Stimulated activated memory B cell treated with anti-CD40 and anti-IgM and Interleukin-4, amounts not matched to agents 10 μg/mL and 1 μg/mL and 100 μg/mL, for 72 hours (primary cell): ENCODE measurements at places on chromosomes 7 and 10.

- no peak for ATAC-seq
Observed at GRCh38 chr7:132537456-132538145, 38.7 kb downstream of the PLXNA4 start.

DNA sequence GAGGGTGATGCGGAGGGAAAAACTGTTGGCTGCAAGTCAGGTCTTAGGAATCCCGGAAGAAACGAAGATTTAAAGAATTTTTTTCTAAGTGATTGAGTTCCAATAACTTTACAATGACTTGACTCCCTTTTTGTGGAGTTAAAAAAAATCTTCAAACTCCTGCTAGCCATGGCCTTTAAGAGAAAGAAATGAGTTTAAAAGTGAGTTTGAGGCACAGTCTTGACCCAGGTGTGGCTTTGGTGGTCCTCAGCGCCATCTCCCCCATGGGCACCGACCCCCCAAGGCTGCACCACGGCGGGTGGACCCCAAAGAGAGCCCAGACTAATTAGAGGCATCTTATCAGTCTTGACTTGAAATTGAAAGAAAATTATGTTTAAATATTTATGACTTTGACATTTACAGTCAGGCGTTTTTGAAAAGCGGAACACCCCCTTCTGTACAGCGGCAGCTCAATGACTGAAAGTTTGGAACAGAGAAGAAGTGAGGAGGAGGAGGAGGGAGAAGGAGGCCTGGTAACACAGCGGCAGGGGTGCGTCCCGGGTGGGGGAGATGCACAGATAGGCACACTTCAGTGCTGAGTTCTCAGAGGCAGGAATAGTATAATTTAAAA is 349.6 kb downstream of the DNAJB6 start:
- ATAC-seq, result no peak

GRCh38 chr10:21413680-21414079 is 111.8 kb downstream of the SKIDA1 start:
- no peak for ATAC-seq

DNA sequence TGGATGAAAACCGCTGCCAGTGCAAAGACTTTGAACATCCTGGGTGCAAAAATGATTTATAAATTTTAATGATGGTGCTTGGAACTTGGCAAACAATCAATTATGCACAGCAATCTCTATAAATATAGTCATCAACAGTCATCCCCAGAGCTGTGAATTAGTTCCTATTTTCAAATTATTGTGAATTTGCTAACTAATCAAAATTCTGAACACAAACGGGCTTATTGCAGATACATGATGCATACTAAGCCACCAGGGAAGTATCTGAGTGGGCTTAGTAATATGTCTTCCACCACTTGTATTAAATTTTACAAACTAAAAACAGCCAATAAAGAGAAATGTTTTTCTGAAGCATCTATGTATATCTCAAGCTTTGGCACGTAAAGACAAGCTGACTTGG is 165.2 kb downstream of the CALCR start:
- no peak for ATAC-seq

GRCh38 chr7:150778014-150778737 is 22.0 kb downstream of the TMEM176B start:
- no peak for ATAC-seq

GRCh38 chr10:84493951-84494848 is 165.8 kb downstream of the CCSER2 start:
- no peak for ATAC-seq

GRCh38 chr10:19169041-19169440 is 120.4 kb downstream of the MALRD1 start:
- no peak for ATAC-seq

DNA sequence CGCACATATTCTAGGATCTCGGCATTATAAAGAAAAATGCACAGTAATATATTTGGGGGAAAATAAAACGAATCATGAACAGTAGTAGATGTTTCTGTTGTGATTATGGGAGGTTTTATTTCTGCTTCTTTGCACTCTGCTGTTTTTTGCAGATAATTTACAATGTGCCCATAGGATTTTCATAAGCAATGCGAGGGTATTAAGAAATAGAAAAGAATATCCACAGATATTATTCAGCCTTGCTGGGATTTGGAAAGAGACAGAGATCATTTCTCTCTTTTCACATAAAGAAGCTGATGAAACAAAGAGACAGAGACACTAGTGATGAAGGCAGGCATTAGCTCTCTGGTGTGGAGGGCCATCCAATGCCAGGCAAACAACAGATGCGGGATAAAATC is 158.6 kb downstream of the KCNMA1 start:
- ATAC-seq, result no peak

DNA sequence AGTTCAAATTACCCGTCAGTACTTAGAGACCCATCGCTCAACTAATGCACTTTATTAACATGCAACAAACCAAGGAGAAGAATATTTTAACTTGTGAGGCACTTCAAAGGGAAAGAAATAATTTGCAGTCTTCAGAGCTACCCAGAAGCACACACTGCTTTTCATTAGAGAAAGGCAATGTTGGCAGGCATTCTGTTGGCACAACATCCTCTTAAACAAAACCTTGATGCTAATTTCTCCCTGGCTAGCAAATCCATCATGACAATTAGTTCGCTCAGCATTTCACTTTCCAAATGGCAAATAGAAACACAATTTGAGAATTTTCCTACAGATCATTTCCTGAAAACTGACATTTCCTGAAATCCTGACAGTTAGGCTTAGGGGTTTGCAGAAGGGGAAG is 155.6 kb upstream of the FAM13C start:
- ATAC-seq, result no peak

GRCh38 chr10:32112055-32112454 is 55.8 kb upstream of the KIF5B start:
- ATAC-seq, result no peak

- ATAC-seq, result no peak
Observed at GRCh38 chr7:96479015-96479645, 157.2 kb upstream of the SLC25A13 start.

DNA sequence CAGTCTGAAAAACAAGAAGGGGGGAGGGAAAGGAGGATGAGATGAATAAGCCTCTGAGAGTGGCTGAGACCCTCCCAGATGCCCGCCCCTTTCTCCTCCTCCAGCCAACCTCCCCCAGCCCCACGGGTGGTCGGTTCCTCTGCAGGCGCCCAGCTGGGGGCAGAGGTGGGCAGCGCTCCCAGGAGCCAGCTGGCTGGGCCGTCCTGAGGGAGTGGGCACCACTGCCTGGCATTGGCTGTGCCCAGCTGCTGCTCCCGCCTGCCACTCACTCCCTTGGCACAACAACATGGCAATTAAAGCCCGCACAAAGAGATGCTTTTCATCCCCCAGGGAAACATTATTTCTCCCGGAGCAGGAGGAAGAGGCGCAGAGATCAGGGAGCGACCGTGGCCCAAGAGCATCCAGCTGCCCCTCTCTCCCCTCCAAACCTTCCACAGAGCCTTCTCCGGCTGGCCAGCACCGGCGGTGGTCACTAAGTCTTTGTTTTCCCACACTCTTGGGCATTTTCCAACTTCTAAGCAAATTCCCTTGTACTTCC is 107.2 kb downstream of the SPDYE5 start:
- ATAC-seq, result no peak

DNA sequence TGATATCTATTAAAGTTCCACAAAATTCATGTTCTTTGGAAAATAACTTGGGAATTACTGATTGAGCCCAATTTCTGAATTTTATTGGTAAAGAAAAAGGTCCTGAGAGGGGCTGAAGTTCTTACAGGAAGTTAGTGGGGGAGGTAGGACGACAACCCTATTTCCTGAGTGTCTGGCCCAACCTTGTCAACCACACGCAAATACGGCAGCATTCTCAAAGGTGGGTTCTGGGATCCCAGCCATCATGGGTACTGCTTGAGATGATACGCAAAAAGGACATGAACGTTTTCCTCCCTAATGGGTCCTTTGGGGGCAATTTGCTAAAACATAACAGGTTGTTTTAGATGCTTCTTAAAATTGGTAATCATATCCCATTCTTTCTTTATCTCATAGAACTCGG is 2.7 kb upstream of the PDCD4 start:
- no peak for ATAC-seq

DNA sequence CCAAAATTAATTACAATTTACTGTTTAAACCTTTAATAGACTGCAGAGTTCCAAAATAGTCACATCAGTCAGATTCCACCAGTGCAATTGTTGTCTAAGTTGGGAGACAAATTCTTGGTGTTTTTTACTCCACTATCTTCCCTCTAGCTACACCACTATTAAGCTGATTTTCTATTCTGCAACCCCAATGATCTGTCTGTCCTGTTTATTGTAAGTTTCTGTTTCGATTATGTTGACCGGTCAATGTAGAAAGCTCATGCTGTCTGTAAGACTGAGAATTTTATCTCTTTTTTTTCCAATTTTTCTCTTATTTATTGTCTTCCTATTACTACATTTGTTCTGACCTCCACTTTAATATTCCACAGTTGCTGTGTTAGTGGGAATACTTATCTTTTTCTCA is 557.5 kb downstream of the SH2D4B start:
- no peak for ATAC-seq

DNA sequence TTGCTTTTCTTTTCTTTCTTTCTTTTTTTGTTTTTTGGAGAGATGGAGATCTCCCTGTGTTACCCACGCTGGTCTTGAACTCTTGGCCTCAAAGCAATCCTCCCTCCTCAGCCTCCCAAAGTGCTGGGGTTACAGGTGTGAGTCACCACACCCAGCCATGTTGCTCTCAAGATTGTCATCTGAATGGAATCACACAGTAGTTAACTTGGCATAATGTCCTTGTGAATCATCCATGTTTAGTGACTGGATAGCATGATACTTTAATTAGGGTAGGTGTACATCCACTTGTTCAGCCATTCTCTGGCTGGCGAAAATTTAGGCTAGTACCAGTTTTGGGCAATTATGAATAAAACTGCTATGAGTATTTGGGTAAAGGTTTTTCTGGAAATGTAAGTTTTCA is 15.4 kb upstream of the GRB10 start:
- ATAC-seq, result no peak

GRCh38 chr7:139870380-139870779 is 41.3 kb downstream of the TBXAS1 start:
- no peak for ATAC-seq

GRCh38 chr10:53840653-53841052 is 960.4 kb downstream of the PCDH15 start:
- ATAC-seq, result no peak

DNA sequence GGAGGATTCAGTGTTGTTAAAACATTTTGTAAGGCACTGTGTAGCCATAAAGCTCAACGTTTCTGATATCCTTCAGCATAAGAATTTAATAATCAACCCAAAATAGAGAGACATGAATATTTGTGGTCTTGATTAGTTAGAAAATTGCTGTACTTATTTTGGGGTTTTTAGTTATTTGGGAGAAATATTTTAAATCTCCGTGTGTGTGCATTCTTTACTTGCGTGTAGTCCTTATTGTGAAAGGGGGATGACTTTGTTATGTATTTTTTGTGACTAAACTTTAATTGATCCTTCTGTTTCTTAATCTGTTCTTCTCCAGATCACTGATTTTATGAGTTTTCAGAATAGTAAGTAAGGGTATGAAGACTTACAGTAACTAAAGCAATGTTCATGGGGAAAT is 81.2 kb downstream of the ZNRF2 start:
- no peak for ATAC-seq

DNA sequence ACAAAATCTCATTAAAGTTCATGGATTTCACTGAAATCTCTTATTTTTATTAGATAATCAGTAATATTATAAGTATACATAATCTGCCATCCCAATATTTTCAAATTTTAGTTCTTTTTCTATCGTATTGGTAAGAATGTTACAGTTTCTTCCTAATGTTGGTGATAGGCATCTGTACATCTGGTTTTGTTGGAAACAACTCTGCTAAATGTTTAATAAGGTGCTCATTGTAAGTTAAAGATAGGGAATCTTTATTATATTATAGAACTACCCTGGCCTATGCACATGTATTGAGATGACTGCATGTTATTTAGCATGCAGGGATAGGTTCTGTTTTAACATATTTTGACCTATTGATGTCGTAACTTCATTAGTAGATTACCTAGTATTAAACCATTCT is 188.6 kb upstream of the PRPS1L1 start:
- no peak for ATAC-seq
